ENCODE measurements at places on chromosomes 3 and 15.
A peak's percentile ranks its signal among the peaks of the same experiment; 100 is the strongest.

- peak; percentile 58 for DNase-seq
These were observed 25.9 kb downstream of the HSPBAP1 start for GRCh38 chr3:122767540-122768372.

DNA sequence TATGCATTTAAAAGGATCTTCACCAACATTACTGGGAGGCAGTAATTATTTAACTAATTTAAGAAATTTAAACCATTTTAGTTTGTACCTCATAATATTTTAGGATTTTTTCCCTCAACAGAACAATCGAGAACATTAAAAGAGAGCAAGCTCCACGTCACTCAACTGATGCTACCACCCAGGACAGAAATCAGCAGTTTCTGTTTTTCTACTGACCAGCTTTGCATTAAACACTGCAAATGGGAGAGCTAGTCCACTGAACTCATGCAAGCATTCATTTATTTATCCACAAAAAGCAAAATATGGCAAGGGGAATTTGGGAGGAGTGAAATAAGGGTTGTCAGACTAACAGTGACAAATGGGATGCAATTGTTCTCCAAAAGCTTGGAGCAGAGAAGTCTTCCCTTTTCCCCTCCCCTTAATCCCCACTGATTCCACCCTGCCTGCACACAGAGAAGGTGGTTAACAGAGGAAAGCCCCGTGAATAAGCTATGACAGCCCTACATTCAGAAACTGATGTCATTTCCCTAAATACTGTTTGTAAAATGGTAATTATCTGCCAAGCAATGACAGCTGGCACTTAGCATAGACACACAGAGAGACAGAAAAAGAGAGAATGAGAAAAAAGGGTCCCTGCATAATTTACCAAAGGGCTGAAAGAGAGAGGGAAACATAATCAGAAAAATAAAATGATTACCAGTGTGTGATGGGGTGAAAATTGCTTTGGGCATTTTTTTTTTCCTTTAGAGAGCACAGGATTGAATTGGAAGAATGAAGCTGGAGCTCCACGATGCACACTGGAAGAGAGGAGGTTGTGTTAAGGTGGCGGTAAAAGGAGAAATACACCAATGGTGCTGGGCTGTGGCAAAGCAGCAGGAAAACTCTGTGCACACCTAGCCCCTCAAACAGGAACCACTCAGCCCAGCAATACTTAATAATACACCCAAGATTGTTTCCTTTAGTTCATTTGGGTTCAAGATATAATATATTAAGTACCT lies 777.4 kb downstream of the TUSC7 start:
- no peak for DNase-seq

- no peak for DNase-seq
These were observed 125.8 kb upstream of the STT3B start for GRCh38 chr3:31406896-31407295.

DNA sequence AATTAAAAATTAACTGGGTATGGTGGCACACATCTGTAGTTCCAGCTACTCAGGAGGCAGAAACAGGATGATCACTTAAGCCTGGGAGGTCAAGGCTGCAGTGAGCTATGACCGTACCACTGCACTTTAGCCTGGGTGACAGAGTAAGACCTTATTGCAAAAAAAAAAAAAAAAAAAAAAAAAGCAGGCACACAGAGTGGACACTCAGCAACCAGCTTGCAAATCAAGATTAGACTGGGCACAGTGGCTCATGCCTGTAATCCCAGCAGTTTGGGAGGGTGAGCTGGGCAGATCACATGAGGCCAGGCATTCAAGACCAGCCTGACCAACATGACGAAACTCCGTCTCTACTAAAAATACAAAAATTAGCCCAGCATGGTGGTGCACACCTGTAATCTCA lies 5.4 kb downstream of the CLN6 start:
- DNase-seq: no peak

DNA sequence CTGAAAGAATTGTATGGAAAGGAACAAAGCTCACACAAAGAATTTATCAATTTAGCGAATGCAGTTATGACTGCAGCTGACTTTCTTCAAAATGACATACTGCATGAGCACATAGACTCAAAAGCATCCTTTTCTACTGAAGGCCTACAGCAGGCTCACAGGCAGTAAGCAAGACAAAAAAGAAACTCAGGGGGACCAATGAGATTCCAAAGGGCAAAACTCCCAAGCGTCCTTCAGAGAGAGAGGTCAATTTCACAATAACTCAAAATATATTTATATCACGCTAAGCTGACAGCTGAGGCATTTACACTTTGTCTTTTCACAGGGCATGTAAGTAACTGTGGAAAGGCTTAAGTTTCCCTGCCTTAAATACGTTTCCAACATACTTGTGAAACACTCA lies 427.9 kb upstream of the RASGRP1 start:
- peak; percentile 17 for DNase-seq

- no peak for DNase-seq
These were observed 195.4 kb upstream of the C2CD4B start for GRCh38 chr15:62360332-62361097.

- no peak for DNase-seq
These were observed 373.1 kb upstream of the WNT5A start for GRCh38 chr3:55860049-55860721.

DNA sequence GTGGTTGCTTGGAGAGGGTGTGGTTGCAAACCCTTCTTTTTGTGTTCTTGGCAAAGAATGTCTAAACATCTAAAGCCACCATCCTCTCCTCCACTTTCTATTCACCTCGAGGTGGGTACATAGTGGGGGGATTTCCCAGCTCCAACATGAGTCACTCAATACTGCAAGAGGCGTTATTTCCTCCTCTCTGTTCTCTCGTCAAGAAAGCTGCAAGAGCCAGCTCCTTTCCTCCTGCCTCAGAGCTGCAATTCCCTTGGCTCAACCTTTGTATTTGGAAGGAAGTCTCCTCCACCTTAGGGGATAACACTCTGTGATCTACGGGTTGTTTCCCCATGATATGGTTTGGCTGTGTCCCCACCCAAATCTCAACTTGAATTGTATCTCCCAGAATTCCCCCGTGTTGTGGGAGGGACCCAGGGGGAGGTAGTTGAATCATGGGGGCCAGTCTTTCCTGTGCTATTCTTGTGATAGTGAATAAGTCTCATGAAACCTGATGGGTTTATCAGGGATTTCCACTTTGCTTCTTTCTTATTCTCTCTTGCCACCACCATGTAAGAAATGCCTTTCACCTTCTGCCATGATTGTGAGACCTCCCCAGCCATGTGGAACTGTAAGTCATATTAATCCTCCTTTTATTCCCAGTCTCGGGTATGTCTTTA lies 138.4 kb downstream of the PLCL2 start:
- no peak for DNase-seq

GRCh38 chr15:66739287-66739686 lies 37.3 kb downstream of the SMAD6 start:
- no peak for DNase-seq

DNA sequence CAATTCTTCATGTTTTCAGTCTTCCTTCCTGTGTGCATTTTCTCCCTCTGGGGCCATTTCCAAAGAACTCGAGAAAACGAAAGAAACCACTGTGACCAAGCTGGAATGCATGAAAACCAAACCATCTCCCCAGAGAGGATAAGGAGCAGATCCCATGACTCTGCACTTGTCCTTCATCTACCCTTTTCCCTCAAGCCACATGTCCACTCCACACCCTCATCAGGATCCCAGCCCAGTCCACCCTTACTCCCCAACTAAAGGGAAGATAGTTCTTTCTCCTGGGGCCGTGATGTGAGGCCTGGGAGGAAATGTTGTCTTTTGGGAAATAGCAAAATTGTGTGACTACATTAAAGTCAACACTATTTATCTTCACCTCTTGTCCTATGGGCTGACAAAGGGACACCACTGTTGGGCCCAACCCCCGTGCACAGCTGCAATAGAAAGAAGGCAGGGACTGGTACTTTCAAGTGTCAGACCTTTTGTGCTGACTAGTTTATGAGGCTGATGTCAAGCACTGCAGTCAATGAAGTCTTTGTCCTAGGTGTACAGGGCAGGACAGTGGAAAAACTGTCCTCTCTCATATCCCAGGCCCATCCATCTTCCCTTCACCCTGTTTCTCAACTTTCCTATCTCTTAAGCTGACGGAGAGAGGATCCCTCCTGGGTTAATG lies 487.1 kb upstream of the NR2F2 start:
- DNase-seq: peak; percentile 85

DNA sequence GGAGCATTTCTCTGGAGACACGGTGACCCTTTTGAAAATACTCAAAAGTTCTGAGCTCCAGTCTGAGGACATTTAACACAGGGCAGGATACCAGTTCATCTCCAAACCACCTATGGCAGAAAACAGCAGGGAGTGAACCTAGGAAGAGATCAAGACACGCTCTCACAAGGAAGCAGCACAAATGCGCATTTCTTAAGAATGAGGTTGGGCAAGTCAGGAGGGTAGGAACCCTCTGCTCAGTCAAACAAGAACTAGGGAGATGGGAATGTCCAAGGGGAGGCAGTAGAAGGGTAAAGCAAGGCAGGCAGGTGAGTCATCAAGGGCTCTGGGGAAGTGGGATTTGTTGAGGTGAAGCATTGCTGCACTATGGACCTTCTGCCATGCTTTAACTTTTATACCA lies 60.3 kb upstream of the PSMD6 start:
- DNase-seq: no peak

DNA sequence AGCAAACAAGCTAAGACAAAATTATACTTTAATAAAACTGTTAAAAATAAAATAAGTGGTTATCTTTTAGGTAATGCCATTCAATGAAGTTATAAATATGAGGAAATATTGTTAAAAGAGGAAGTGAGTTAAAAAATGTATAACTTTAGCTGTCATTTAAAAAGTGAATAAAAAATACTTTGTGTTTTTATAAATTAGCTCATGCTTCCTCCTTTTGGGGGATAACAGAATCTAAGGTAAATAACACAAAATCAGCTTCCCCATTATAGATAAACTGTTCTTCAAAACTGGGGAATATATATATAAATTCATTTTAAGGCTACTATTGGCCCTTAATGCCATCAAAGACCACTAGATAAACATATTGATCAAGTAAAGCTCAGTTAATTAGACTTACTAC lies 113.7 kb upstream of the AADACL2 start:
- no peak for DNase-seq

DNA sequence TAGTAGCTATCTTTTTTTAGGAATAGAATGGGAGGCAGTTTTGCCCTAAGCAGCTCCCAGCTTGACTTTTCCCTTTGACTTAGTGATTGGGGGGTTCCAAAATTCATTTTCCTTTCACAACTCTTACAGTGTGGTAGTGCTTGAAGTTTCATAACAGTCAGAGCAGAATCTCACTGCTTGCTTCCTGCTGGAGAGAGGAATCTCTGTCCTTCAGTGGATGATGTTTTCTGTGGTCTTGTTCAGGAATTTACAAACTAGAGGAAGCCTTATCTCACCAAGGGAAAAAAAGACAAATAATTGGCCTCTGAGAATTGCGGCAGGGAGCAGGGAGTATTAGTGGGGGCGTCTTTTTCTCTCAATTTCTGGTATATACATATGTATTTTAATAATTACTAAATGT lies 326.6 kb upstream of the C2CD4B start:
- DNase-seq: peak; percentile 78

DNA sequence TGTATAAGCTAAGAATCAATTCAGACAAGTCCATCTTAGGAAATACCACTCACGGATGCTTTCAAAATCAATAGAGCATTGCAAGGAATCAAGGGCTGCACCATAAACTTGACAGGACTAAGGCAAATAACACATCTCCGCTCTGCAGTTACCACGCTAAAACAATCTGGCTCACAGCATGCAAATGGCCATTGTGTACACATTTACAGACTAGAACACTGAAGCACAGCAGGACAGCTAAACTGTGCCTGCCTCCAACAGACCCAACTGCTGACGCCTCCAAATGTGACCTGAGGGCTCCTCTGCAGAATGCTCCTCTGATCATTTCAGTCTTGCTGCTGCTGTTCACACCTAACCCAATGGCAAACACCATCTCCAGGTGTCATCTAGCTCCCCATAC lies 104.3 kb downstream of the MEX3B start:
- no peak for DNase-seq

DNA sequence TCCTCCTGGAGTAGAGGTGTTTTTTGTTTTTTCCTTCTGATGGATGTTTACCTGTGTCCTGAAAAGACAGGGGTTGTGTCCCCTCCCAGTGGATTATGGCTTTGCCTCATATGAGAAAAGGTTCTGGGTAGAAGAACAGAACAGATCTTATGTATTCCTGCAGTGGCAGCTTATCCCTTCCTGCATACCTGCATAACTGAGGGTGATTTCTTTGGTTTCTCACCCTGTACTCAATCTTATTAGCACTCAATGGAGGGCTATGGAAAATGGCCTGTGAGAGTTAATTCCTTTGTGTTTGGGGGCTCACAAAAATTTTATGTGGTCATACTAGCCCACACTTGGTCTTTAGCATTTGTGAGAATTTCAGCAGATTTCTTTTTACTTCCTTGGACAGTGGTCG lies 482.0 kb upstream of the ONECUT1 start:
- no peak for DNase-seq

- no peak for DNase-seq
These were observed 37.7 kb upstream of the CPB1 start for GRCh38 chr3:148789906-148790305.

DNA sequence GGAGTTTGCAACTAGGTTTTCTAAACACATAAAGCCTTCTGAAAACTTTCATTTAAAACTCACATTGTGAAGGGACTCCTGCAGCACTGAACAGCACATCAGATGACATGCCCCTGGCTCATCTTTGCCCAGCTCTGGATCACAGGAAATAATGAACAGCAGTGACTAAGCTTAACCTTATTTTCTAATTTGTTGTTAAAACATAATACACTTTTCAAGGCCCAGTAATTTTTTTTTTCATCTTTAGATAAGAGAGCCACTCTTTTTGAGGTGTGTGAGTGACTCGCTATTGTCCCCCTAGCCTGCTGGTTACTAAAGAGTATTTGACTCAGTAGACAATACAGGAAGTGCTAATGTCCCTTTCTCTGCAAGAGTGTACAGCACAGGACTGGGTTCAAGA lies 204.0 kb downstream of the OSBPL10 start:
- DNase-seq: no peak

DNA sequence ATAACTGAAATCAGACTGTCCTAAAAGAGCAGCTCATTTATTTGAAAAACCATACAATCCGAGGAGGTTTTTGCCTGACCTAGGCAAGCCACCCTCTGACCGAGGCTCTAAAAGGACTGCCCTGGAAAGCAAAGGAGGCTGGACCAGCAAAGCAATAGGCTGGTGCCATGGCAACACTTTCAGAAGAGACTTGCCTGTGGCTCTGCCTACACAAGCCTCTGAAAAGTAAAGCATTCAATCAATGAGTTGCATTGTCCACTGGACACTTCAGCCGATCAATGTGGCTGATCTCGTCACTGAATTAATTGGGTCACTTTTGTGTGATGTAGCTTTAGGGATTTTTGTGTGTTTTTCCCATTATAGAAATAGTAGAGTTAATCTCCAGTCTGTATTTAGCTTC lies 99.1 kb upstream of the SEMA6D start:
- no peak for DNase-seq

- DNase-seq: peak; percentile 80
These were observed 29.3 kb upstream of the TPM1 start for GRCh38 chr15:63013052-63013808.

DNA sequence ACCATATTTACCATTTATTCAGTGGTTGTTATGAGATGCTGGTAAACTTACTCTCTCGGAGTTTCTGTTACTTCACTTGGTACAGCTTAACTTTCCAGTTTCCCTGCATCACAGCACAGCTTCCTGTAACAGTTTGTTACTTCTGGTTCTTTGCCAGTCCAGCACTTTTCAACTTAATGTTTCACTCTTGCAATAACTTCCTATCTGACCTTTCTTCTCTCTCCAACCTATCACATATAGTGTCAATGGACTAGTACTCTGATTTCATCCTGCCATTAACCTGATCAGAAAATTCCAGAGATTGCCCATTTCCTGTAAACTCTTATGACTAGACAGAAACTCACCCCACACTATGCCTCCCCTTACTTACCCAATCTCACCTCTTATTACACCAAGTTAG lies 3.9 kb upstream of the ATP11B start:
- no peak for DNase-seq

Measured in fibroblast of villous mesenchyme (primary cell).